ENCODE measurements at places on chromosomes 12 and 14.

GRCh38 chr14:96162265-96162664 is 42.4 kb upstream of the BDKRB2 start:
- DNase-seq = no peak

- no peak for DNase-seq
These were observed 32.0 kb upstream of the SSTR1 start for GRCh38 chr14:38175658-38176057.

DNA sequence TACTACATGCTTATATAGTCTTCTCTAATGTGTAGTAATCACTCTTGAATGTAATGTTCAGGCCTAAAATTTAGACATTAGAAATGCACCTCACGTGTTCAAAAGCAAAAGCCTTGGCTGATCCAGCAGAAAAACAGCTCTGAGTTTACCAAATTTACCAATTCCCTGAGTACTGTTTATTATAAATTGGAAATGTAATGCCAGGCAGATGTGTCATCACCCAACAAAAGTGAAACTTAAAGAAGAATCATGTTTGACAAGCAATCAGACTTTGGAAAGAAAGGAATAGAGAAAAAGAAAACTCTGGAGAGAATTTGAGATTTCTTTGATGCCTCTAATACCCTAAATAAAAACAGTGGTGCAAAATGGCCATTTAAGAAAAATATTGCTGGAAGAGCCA is 26.5 kb upstream of the STRAP start:
- DNase-seq = no peak

GRCh38 chr12:24838531-24838950 is 110.4 kb downstream of the BCAT1 start:
- DNase-seq = no peak

DNA sequence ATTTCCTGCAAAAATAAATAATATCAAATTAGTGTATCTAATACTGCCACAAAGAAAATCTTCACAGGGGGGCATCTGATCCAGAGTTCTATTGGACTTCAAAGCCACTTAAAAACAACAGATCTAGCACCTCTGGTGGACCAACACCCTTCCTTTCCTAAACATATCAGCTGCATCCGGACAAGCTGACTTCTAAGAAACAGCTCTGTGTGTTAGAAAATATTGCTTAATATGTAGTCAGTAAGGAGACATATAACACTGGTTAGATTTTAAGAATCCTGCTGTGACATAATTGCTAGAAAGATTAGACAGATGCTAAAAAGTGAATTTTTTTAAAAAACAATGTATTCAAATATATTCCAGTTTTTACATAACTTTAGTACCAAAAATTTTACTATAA is 61.1 kb upstream of the PTPRB start:
- no peak for DNase-seq

DNA sequence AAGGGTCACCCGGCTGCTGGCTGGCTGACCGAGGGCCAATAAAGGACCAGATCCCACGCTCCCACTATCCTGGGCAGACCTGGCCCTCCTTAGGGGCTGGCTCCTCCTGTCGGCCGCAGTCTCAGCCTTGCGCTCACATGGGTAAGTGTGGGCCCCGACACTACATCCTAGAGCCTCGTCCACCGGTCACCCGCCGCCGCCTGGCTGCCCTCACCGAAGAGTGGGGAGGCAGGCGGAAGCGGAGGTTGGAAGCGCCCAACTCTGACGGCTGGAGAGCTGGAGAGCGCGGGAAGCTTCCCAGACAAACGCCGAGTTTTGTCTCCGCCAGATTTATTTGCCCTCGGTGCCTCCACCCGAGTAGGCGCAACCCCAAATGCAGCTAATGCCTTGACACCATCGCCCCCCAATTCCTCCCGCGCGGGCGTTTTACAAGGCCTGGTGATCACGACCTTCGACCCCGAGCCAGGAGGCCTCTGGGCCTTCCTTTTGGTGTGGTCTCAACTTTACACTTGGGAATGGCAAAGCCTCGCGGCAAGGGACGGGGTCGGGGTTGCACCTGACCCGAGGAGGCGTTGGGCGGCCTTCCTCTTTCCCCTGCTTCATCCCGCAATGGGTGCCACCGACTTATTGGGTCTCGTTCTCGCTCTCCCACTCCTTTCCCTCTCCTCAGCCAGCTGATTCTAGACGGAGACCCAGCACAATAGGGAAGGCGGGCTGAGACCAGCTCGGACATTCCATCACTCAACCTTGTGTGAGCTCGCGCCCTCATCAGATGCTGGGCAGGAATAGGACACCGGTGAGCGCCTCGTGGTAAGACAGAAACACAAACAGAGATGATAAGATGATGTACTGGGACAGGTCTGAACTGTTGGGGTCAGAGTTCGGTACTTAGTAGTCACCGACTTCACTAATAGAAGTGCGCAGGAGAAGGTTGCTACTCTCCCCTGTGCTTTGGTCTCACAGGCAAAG is 78.3 kb upstream of the ANO4 start:
- no peak for DNase-seq

DNA sequence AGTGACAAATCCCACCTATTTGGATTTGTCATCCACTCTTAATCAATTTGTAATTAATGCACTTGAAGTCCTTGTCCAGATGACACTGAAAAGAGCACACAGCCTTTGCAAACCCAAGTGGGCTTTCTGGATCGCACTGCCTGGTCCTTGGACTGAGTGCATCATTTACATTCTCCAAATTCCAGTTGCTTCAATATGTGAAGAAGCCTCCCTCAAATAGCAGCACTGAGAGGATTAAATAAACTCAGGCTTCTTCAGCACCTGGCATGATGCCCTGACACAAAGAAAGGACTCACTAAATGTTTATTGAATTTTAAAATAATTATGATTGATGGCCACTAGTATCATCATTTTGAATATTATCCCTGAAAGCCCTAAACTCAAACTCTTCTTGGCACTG is 496.5 kb downstream of the VRK1 start:
- DNase-seq = no peak

DNA sequence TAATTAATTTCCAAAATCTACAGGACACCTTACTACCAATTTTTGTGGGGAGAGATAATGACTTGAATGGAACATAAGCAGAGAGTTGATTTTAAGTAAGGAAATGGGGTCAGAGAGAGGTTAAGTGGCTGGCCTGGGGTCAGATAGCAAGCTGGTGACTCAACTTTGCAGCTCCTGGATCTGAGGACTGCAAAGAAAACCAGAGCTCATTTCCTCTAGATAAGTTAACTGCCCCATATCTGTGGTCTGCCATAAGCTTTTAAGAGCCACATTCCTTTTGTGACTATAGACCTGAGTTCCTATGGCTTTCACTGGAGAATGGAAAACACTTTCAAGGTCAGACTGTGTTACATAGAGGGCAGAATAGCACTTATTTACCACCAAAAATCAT is 201.2 kb upstream of the PRICKLE1 start:
- no peak for DNase-seq

- DNase-seq = no peak
These were observed 19.7 kb upstream of the DIABLO start for GRCh38 chr12:122245553-122245952.

- no peak for DNase-seq
These were observed 196.6 kb downstream of the GLT1D1 start for GRCh38 chr12:129049917-129050316.

DNA sequence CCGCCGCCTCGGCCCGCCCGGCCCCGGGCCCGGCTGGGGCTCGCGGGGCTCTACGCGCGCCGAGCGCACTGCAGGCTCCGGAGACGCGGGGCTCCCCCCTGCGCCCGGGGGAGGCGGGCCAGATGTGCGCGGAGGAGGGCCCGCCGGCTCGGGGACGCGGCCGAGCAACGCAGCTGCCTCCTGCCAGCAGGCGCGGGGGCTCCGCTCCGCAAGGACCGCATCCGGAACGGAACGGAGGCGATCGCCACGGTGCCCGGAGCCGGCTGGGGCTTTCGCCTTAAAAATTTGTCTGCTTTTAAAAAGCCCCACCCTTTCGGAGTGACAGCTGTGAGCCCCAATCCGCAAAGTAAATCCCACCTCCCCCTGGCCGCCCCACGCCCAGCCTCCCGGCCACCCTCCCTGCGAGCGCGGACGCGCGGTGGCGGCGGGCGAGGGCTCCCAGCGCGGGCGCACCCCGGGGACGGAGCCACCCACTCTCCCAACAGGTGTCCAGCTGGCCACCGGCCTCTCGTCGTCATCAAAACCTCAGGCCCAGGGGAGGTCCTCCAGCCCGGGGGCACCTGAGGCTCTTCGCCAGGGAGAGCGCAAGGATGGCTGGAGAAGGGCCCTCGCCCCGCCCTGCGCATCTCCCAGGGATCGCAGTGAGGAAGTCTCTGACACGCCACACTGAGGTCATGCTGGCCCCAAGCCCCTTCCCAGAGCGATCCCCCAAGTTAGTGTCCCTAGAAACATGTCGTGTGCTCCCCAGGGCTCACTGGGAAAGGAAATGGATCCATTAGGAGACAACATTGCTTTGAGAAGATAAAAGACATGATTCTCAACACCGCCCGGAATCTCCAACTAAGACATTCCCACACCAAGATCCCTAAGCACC is at the start of gene TMEM132D:
Gene TMEM132D (minus strand): TSS at position 70 of the 874 bp plus-strand sequence.
- no peak for DNase-seq

DNA sequence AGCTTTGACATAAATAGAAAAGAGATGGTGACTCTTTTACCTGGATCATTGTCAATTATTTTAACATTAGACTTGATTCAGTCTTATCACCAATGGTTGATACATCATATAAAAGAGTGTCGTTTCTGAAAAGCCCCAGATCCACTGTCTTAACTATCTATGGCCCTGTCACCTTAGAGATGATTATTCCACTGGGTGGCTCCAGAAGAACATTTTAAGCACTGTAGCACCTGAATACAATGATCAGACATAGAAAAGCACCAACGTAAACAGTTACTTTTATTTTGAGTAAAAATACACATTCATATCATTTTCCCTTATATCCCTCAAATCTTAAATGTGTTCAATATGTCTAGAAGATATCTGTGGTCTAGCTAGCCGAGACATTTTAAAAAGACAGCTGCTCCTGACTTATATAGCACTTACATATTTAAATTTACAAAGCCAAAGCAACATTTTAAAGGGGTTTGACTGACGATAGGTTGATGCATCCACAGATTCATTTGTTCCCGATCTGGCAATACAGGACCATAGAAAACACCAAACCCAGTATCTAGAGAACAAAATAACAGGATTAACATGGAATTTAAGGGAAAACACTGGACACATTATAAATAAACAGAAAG is 32.9 kb downstream of the TSPAN8 start:
- DNase-seq = no peak

DNA sequence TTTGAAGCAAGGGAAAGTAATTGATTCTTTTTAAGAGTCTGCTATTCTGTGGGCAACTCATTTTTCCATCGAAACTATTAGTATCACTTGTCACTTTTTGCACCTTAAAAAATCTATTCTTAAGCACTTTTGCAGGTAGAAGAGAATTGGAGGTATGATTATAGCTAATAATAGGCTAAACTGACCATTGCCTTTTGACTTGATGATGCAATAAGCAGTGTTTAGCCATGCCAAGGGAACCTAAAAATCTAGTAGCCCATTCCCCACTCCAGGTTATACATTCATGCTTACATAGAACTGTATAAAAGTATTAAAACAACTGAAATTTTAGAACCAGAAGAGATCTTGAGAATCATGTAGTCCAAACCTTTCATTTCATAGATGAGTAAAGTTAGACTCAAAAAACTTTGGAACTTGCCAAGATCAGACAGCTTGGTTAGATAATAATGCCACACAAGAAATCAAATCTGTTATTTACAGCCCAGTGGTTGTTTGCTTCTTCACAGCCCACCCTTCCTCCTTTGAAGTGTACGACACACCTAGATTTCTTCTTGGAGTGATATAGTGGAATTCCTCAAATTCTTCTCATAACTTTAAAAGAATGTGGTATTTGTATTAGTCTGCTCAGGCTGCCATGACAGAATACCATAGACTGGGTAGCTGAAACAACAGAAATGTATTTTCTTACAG is 21.7 kb upstream of the GARIN2 start:
- DNase-seq = no peak

- DNase-seq = no peak
These were observed 2.4 kb upstream of the NKX2-1 start for GRCh38 chr14:36522347-36522971.

DNA sequence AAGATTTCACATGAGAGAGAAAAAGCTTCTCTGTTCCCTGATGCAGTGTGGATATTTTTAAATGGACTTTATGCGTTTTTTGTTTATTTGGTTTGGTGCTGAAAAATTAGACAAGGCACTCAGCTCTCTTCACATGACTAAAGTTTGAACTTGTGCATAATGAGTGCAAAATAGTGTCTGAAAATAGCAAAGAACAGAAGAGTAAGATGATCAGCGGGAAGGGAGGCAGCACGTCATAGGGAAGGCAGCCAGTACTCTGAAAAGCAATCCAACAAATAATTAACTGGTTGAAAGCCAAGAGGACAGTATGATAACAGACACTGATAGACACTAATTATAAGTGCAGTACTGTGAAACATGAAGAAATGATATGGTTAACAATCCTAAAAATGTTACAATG is 46.6 kb upstream of the CDKN3 start:
- DNase-seq = no peak

DNA sequence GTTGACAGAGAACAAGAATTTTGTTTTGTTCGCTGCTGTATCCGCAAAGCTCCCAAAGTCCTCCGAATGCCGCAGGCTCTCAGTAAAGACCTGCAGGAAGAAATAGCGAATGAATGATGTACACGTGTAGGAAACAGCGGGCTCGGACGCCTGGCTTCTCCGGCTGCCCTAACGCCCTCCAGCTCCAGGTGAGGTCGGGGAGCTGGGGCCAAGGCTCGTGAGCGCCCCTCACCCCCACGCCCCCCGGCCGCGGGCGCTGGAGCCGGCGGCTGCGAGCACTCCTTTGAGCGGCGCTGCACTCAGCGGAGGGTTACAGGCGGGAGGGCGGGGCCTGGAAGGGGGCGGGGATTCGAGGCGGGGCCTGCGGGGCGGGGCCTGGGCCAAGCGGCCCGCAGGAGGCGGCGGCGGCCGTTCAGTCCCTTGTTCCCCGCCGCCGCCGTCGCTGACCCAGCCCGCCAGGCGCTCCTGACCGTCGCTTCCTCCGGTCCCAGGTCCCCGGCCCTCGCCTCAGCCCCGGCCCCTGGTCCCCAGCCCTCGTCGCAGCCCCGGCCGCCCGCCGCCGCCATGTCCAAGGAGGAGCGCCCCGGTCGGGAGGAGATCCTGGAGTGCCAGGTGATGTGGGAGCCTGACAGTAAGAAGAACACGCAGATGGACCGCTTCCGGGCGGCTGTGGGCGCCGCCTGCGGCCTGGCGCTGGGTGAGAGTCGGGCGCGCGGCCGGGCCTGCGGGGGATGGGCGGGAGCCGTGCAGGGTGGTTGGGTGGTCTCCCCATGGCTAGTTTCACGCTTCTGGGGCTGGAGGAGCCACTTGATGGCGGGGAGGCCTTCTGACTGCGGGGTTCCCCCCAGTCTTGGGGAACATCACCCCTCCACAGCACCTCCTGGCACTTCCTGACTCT is at the start of gene AACS:
Gene AACS (plus strand): TSS at position 415 of the 898 bp plus-strand sequence. CDS start 150 bp downstream, at position 565.
- peak; percentile 66 for DNase-seq

- no peak for DNase-seq
These were observed 34.1 kb upstream of the DAAM1 start for GRCh38 chr14:59154373-59154772.

GRCh38 chr14:50615552-50615951 is 52.6 kb downstream of the SAV1 start:
- DNase-seq = no peak

- DNase-seq = no peak
These were observed 77.1 kb downstream of the TTLL5 start for GRCh38 chr14:75738192-75738591.

- DNase-seq = no peak
These were observed 126.7 kb upstream of the CCDC196 start for GRCh38 chr14:66359500-66359899.

- no peak for DNase-seq
These were observed 3.1 kb downstream of the ARHGEF25 start for GRCh38 chr12:57614178-57614947.
